WERI-Rb-1 (cell line): ENCODE measurements at places on chromosomes 2 and 18.

DNA sequence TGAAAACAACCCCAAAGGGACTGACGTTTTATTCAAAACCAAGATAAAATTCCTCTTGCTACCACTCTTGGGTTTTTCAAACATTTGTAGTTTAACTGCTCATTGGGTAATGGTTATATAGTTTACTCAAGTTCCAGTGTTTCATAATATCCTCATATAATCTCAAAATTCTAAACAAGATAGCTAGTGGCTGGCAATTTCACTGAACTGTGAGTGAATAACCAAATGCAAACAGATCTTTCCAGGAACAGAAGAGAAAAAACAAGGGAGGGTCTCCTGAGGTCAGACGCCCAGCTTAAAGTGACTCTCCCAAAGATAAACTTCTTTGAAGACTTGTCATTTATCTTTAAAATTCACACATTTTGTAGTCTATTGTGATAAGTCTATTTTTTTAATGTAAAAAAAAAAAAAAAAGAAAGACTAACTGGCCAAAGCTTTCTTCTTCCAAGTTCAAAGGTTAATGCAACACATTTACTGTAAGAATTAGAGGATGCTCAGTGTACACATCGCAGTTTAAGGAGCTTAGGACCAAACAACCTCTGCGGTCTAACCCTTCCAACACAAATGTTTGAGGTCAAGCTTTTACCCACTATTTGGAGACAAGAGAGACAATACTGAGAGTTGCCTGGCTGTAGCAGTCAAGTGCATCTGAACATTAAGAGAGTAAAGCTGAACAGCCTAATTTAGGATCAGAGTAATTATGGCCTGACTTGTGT is 26.6 kb downstream of the LPIN2 start:
- no peak for DNase-seq

DNA sequence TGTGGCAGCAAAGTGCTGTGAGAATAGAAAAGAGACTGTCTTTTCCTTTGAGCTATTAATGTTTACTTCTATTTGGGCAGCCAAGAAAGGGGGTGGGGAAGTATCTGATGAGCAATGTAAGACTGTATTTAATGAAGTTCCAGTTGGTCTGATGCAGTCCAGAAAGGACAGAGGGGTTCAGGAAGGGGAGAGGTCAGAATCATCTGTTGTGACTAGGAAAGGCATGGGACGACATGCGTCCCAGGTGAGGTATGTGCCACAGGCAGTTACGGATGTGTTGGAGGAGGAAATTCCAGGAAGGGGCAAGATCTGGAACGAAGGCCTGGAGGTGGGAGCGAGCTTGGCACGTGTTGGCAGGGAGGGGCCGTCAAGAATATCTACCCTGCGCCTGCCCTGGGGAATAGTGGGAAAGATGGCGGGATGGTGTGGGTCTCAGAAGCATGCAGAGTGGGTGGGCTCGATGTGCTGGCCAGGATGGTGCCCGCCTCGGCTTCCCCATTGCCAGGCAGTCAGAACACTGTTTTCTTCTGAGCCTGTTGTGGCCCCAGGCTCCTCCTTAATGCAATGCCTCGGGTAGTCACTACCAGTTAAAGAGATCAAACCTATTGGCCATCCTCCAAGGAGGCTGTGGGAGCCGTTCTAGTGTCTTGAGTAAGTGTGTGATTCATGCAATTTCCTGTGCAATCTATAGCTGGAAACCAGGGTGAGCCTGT is 57.8 kb upstream of the TXNDC2 start:
- DNase-seq, result no peak

DNA sequence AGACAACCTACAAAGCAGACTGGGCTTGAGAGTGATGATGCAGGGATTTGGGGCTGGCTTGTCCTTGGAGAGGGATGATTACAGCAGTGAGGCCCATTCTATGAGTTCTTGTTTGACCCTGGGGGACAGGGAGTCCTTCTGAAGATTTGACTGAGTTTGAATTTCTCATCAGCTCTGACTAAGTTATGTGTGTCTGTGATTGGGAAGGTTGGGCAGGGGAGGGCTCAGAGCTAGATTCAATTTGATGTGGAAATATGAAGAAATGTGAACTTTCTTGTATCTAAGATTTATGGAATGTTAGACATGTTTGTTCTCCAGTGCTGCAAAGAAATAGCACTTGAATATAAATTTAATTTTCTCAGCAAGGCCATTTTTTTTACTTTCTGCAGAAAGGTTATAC is 19.9 kb upstream of the IL1R2 start:
- no peak for DNase-seq

DNA sequence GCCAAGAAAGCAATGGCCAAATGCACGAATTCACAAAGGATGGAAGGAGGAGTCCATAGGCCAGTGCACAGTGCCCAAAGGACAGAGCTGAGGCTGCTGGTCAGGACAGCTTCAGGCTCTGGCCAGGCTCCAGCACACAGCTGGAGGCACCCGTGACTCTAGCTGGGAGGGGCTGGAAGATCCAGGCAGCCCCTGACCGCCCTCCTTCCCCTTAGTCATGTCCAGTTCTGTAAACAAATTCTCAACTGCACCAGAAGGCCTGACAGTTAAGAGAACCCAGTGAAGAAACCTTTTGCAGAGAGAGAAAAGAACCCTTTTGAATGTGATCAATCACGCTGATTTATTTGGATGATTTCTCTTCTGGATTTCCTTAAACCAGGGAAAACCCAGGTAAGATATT is 7.7 kb upstream of the YWHAQ start:
- DNase-seq, result no peak

DNA sequence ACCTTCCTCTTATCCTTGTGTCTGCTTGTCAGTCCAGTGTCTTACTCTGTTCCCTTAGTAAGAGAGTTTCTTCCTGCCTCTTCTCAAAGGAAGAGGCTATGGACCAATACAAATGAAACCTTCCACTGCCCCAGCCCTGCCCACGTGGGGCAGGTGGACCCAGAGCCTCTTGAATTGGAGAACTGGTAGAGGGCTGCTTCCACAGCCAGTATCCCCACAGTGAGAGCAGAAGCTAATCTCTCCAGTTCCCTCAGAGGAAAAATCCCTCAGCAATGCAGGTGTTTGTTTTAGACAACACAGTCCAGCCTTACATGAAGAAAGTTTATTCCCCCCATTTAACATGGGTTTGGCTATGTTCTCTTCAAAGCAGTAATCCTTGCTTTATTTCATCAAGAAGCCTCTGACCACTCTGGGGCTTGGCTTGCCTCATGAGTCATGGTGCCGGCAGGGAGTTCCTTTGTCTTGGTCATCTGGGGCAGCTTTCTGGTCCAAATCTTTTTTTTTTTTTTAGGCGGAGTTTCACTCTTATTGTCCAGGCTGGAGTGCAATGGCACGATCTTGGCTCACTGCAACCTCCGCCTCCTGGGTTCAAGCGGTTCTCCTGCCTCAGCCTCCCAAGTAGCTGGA is 6.5 kb upstream of the CYBRD1 start:
- no peak for DNase-seq

GRCh38 chr18:34364699-34365098 is 140.0 kb upstream of the NOL4 start:
- no peak for DNase-seq

DNA sequence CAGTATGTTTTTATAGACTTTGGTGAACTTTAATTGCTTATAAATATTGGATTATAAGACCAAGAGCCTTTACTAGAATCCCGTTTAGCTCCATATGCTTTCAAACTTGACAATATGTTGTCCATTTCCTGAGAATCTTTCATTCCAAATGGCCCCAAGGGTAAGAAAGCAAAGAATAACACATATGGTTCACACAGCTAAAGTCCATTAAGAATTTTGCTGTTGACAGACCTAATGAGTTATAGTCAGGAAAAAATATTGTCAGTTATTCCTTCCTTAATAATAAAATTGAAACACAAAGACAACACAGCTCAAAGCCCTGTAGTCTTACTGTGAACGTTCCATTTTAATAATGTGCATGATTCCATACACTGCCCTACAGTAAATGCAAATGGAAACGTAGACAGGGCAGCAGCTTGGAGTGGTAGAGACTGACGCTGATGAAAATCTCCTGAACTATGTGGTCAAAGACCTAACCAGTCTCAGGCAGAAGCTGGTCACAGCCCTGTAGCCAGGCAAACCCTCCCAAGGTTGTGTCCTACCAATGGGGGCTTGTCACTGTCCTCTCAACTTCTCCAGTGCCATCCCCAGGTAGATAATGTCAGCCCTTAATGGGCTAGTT is 49.0 kb upstream of the ATIC start:
- no peak for DNase-seq

DNA sequence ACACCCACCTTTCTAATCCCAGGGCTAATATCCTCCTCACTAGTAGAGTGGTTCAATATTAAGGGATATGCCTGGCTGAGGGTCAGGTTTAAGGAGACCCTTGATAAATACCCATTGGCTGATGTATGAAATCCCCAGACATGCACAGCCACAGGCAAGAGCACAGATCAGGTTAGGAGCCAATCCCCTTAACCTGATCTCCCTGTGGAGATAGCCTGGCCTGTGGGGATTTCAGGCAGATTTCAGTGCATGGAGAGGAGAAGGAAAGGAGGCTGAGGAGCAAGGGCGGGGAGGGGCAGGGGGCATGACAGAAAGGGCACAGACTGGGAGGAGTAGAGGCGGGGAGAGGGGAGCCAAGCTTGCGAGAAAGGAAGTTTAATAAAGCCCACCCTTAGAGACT is 129.0 kb downstream of the LOXHD1 start:
- DNase-seq, result peak; percentile 63

DNA sequence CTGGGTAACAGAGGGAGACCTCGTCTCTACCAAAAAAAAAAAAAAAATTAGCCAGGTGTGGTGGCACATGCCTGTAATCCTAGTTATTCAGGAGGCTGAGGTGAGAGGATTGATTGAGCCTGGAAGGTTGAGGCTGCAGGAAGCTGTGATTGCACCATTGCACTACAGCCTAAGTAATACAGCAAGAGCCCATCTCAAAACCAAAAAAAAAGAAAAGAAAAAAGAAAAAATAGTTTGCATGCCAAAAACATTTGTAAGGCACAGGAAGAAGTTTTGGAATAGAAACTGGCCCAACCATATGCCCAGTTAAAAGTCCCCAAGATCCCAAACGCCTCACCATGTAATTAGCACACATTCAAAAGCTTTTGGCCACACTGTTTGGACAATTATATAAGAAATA is 13.4 kb upstream of the ACOXL start:
- no peak for DNase-seq

DNA sequence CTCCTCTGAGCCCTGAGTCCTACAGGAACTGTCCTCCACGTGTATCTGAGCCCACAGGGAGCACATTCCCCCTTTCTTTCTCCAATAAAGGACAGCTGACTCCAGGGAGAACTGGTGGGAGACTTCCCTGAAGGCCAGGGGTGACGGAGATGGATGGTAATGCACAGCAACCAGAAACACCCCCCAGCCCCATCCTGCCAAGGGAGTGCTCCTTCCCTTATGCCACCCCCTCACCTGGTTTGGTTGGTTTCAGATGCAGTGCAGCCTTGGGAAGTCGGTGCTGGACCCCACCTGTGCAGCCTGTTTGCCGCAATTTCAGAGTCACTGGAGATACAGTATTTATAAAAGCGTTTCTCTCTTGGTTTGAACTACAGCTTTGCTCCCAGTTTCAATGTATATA is 24.0 kb downstream of the GPR55 start:
- no peak for DNase-seq

GRCh38 chr2:70518557-70518956 is 35.1 kb downstream of the TGFA start:
- no peak for DNase-seq
